ENCODE measurements at places on chromosomes 1 and 21.

DNA sequence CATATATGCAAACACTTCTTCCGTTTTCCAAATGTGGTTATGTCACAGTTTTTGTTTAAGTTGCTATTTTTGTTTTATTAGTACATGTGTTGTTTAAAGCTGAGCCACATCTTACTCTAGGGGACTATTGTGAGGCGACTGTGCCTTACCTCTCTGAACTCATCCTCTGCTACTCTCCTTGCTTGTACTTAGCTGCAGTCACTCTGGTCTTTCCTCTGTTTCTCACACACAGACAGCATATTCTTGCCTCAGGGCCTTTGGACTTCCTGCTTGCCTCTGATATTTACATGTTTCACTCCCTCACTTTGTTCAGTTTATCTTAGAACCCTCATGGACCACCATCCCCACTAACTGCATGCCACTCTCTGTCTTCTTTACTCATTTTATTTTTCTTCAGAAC is 101.1 kb downstream of the MACF1 start:
- no peak for DNase-seq

- DNase-seq, result no peak
Measured at GRCh38 chr1:6519491-6519934, 28.0 kb upstream of the PLEKHG5 start.

DNA sequence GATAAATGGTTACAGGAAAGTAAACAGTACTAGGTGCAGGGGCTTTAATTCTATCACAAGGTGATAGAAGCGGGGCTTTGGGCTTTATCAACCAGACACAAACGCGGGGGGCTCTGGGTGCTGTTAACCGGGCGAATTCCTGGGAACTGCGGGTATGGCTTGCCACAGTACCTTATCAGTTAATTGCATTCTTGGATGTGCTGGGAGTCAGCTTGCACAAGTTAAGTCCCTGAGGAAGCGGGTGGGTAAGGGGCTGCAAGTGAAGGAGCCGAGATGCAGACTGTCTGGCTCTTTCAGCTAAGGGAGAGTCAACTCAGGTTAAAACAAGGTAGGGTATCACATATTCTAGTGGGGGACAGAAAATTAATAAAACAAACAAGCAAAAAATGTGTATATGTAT is 661 bp downstream of the GBP4 start:
- DNase-seq, result no peak

GRCh38 chr1:112298558-112298957 is 97.5 kb upstream of the CTTNBP2NL start:
- peak; percentile 52 for DNase-seq

DNA sequence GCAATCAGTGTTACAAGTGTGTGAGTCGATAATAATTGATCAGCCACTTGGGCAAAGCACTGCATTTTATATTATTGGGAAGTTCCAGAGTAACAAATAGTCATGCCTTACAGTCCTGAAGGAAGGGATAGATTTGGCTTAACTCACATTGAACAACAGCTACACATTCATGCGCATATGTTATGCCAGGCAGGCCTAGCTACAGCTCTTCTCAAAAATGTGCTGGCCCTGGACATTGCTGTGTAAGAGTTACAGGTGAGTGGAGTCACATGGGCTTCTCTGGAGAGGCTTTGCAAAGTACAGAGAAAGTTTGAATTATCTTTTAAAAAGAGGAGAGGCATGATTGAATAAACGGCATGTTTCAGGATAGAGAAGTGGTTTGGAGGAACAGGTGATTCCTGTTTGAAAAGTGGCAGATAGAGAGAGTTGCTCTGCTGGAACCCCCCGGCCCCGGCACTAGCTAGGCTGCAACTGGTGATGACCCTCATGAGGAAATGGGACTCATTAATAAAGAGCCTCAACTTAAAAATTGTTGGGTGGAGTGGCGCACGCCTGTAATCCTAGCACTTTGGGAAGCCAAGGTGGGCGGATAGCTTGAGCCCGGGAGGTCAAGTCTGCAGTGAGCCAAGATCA is 200.6 kb downstream of the CRB1 start:
- no peak for DNase-seq

DNA sequence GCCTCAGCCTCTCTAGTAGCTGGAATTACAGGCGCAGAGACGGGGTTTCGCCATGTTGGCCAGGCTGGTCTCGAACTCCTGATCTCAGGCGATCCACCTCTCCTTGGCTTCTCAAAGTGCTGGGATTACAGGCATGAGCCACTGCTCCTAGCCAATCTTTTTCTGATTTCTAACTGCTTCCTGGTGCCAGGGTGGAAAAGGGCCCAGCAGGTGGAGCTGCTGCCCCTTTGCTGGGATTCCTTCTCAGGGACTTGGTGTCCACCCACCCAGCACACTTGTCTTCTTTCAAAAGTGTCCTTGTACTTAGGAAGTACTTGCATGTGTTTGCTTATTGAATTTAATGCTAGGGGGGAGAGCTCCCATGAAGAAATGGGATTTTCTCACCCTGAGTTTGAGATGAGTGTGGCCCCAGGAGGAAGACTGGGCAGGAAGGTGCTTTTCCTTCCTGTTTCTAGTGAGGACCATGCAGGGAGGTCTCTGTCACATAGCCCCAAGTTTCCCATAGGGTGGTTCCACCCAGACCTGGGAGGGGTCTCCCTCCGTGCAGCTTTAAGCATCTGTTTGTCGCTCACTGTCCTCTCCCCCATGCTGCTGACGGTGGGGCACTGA is 14.2 kb downstream of the UTP11 start:
- peak; percentile 67 for DNase-seq

- peak; percentile 38 for DNase-seq
Measured at GRCh38 chr21:33133892-33134291, 64.0 kb downstream of the OLIG1 start.

DNA sequence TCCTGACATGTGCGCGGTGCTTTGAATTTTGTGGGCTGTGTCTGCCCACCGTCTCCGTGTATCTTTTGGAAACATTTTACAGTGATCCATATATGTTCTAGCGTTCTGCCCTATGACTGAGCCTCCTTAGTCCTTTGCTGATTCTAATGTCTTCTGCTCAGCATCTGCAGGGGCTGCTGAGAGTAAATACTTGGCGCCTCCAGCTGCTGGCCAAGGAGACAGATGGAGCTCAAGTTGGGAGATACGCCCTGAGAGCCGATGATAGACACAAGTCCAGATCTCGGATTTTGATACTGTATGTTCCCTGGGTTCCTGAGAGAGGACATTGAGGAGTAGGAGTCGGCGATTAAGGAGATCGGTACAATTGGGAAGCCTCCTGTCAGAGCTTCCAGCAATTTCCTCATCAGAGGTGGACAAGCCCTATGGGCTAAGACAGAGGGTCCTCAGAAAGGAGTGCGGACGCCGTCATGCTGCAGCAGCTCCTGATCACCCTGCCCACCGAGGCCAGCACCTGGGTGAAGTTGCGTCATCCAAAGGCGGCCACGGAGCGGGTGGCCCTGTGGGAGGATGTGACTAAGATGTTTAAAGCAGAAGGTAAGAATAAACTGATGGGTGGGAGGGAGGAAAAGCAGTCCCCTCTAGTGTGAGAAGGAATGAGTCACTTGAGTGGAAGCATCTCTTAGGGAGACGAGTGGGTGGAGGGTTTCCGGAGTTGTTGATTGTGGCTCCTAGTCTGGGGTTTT is 390 bp downstream of the ZFP69B start:
- no peak for DNase-seq

DNA sequence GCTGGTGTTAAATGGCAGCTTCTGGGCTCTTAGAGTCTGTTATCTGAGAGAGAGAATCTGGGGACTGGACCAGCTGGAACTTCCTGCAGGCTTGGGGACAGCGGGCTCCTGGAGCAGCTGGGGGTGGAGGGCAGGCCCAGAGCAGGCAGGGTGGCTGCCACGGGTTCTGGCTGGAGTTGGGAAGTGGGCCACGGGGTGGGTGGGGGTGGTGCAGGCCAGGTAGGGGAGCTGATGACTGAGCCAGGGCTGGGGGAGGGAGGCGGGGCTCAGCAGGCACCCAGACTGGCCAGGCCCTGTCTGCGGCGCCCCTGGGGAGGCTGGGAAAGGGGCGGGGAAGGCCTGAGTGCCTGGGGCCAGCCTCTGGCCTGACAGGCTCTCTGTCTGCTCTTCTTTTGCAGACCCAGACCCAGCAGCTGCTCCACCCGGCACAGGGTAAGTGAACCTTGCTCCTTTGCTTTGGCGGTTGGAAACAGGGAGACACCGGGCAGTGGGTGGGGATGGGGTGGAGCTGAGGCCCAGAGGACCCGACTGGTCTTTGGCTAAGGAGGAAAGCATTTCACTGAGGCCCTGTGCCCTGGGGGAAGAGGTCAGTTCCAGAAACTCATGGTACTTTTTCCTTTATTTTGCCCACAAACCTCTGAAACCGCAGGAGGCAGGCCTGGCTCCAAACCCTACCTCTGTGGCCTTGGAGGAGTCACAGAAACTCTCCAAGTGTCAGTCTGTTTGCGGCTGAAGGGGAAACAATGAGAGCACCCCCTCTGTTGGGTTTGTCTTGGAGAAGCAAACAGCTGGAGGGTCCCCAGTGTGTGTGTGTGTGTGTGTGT is 48.8 kb downstream of the ARHGEF10L start:
- no peak for DNase-seq

- DNase-seq, result peak; percentile 41
Measured at GRCh38 chr1:41322835-41323234, 38.4 kb upstream of the FOXO6 start.

GRCh38 chr1:1246577-1247340 is at the start of gene C1QTNF12:
Gene C1QTNF12, minus strand, starts transcription at chr1:1246722. Its CDS starts 32 bp downstream, at chr1:1246690.
- no peak for DNase-seq

DNA sequence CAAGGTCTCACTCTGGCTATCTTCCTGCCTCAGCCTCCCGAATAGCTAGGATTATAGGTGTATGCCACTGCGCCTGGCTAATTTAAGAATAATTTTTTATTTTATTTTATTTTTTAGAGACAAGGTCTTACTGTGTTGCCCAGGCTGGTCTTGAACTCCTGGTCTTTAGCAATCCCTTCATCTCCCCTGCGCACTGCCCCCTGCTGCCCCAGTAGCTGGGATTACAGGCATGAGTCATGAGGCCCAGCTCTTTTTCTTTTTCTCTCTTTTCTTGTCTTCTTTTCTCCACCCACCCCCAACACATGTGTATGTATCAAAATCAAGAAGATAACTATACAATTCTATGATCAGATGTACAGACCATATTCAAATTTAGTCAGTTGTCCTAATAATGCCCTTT is 87.2 kb downstream of the PEX14 start:
- DNase-seq, result no peak

DNA sequence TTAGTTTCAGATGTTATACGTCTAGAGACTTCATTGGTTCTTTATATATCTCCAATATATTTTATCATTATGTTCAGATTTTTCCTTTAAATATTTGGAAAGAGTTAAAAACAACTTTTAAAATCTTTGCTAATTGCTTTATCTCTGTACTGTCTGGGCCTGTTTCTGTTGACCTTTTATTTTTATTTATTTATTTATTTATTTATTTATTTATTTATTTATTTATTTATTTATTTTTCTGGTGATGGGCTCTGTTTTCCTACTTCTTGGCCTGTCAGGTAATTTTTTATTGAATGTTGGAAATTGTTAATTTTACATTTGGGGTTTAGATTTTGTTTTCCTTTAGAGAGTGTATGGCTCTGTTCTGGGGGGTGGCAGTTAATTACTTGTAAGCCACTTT is 279.7 kb upstream of the KAZN start:
- DNase-seq, result no peak

DNA sequence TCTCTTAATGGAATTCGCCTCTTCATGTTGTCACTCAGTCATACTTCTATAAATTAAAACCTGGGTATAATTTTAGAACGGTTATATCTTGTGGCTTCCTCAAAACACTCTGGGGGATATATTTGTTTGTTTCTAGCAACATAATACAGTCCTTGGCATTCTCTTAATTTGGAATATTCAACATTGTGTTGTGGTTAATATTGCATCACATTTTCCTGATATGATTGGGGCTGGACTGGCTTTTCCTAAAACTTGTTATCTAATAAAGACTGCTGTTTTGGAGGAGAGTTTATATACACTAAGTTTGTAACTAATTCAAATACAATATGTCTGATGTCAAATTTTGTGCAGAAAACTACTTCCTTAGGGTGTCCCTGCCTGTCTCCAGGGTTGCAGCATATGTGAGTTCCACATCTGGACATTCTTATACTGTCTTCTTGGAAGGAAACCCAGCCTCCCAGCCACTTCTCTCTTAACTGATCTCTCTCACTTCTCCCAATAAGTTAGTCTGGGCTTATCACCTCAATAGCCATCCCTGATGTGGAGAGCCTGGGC is 892.6 kb downstream of the MRPL39 start:
- no peak for DNase-seq

DNA sequence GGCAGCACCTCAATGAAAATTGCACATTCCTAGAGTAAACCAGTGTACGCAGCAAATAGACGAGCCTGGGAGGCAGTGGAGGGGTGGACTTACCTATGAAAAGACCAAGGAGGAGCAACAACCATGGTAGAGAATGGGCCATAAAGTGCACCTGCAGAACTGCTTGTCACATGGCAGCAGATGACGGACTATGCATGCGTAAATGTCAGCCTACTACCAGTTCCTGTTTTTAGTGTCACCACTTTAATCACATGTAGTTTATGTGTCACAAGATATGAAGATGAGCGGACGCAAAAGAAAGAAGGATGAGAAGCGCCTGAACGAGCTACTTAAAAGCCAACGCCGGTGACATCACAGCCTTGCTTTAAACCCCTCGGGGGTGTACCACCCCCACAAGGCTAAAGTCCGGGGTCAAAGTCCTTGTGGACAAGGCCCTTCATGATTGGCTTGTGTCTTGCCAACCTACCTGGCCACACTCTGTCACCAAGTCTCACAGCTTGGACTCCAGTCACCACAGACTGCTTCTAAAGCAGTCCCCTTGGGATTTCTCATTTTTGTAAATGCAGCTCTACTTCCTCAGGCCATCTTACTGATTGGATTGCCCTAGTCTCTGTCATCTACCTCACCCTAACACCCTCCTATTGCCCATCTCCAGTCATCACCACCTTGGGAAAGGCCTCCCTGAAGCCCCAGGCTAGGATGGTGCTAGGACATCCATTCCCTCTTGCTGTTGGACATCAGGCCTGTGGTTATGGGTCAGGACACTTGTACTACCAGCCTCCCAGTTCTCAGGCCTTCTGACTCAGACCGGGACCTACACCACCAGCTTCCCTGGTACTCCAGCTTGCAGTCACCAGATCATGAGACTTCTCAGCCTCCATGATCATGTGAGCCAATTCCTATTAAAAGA is 6.0 kb upstream of the LY9 start:
- DNase-seq, result no peak

DNA sequence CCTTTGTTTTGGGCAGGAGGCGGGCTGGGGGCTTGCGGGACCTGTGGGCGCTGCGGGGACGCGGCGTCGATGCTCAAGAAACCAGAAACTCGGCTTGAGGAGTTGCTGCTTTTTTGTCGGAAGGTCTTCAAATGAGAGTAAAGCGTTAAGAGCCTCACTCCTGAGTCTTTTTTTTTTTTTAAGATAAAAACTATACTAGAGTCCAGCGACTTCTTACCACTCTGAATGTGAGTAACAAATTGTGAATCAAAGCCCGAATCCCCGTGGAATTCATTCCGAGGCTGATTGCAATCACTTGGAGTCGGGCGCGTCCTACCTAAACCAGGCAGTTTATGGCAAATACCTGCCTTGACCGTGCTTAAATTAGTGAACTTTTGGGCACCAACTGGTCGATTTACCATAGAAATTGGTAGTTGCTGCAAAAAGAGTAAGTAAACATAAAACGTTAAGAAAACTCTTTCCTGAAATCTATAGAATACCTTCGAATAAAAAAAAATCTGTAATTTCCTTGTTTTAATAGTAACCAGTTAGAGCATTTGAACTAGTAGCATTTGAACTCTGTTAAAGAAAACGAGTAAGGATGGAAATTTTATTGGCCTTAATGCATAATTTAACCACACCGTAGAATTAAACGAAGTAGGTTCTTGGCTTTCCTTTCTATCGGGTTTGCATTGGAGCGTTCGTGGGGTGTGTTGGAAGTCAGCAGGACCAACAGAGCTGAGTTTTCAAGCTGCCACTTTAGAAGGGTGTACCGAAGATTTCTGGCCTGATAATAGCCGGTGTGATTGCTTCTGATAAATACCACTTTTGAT is 769 bp downstream of the GPSM2 start:
- DNase-seq, result peak; percentile 64

All from cerebellar cortex (tissue), 1 donor.